CD4-positive, alpha-beta T cell treated with Interleukin-6 for 4 hours (primary cell): ENCODE measurements at places on chromosomes 12 and 14.

DNA sequence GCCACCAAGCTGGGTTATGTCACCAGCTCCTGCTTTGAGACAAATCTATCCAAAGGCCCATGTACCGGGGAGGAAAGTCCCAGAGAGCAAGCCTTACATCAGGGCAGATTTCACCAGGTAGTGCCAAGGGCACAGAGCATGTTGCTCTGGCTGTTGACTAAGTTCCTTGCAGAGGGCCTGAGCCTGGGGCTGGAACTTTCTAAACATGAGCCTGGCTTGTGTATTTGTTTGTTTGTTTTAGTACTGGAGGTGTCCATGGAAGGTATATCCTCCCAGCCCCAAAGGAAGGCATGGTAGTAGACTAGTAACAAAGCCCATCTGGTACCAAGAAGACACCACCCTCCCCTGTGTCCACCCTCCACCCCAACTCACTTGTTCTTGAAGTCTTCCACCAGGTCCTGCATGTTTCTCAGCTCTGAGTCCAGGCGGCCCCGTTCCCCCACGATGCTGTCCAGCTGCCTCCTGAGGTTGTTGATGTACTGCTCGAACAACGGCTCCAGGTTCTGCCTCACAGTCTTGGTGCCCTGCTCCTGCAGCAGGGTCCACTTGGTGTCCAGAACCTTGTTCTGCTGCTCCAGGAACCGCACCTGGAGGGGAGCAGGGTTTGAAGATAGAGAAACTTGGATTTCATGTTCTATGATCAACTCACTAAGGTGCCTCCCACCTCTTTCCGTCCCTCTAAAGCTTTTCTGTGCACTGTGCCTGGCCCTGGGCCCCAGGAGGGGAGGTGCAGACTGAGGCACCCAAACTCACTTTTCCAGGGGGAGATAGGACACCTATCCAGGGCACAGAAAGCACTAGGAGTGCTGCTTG is 1.4 kb downstream of the KRT5 start:
- no peak for DNase-seq

- no peak for DNase-seq
Observed at GRCh38 chr14:59377991-59378601, 87.1 kb downstream of the GPR135 start.

- DNase-seq = no peak
Observed at GRCh38 chr14:88002421-88003075, 2.4 kb upstream of the GPR65 start.

GRCh38 chr12:26264215-26264838 is 69.0 kb downstream of the SSPN start:
- DNase-seq = no peak

GRCh38 chr14:68137704-68138619 is 318.4 kb downstream of the RAD51B start:
- DNase-seq = peak; percentile 3

DNA sequence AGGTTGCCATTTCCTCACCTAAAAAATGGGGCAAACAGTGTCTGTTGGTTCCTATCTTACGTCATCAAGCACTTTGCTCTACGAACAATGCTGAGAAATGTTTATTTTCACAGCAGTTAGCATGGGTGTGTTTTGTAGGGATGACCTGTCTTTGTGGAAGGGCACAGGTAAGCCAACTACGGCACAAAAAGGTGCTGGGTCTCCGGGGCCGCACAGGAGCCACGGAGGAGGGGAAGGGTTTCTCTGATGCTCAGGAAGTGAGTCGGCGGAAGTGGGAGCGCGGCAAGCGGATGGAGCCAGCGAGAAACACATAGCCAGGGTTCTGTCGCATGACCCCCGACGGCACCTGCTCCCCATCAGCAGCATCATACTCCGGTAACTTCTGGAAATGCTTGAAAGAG is 65.6 kb upstream of the TCL1B start:
- DNase-seq = no peak

GRCh38 chr12:131943389-131943788 is 6.4 kb upstream of the EP400 start:
- DNase-seq = no peak

- DNase-seq = no peak
Observed at GRCh38 chr12:46159309-46159901, 109.4 kb downstream of the SLC38A1 start.

GRCh38 chr12:30197392-30198057 is 413.8 kb upstream of the TMTC1 start:
- no peak for DNase-seq

DNA sequence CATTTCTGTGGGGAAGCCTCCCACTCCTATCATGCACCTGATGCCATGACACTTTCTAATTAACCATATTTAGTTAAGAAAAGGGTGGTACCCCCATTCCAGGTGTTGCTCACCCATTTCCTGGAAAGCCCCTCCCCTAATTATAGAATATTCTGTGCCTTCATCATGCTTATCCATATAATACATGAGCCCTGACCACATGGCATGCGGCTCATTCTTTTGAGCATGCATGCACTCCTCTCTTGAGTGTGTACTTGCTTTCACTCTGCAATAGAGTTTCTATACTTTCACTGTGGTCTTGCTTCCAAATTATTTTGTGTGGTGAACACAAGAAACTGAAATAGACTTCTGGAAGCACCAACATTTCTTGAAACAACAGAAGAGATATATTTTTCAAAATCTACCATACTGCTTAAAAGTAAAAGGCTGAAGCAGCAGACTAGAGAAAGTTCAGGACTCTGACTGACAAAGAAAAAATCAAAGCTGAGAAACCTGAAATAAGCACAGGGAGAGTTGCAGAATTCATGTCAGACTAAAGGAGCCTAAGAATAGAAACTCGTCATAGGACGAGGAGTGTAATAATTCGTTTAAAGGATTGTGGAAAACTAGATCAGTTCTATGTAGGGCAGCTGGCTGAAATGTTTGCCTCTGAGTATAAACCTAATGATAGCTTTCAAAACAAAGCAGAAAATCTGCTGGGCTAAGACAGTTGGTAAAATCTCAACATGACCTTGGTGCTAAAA is 144.8 kb downstream of the KITLG start:
- DNase-seq = no peak

GRCh38 chr12:76573840-76574373 is 14.3 kb upstream of the OSBPL8 start:
- no peak for DNase-seq

DNA sequence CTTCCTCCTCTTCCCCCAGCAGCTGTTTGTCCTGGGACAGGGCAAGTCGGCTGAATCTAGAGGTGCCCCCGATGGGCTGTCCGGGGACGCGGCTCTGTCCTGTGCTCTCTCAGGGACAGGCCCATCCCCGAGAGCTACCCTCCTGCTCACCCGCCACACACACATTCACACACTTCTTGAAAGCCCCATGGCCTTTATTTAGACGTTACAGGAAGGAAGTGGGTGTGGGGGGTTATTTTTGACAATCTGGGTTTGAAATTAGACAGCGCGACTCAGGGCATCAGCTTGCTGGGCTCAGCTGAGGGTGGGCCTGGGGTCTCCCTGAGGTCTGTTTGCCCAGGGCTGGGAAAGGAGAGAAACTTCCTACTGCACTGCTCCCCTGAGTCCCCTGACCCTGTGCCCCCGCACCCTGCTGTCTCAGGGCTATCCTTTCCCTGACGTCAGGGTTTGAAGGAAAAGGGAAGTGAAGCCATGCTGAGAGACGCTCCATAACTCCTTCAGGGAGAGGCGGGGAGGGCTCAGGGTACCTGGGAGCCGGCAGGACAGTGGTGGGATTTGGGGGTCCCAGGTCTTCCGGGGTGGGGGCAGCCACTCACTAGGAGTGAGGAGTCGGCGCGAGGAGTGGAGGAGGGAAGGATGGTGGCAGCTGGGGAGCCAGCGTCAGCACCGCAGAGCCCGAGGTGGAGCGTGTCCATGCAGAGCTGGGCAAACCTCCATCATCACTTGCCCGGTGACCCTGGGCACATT is 8.1 kb downstream of the PTPN6 start:
- peak; percentile 77 for DNase-seq

- peak; percentile 89 for DNase-seq
Observed at GRCh38 chr14:74608959-74609611, 3.0 kb downstream of the LTBP2 start.

DNA sequence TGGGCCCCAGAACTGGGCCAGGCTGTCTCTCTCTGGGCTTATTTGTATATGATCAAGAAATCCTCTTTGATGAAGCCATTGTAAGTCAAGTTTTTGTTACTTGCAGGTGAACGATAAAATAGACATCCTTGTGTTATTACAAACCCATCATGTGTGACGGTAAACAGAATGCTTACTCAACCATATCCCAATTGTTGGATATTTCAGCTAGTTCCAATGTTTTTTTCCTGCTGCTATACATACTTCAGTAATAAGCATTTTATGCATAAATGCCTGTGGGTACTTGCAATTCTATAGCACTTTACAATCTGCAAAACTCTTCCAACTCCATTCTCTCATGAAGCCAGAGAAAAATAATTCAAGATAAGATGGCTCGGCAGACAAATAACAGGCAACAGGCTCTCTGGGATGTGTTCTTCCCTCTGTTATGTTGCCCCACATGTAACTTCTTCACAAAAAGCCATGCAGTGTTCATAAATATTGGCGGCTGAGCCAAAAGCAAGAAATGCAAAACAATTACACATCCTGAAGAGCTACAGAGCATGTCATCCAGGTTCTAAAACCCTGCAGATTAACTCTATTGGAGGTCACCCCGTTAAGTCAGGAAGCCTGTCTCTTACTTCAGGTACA is 69.5 kb downstream of the CLMN start:
- DNase-seq = no peak

GRCh38 chr14:22289570-22289969 is 299.5 kb downstream of the DAD1 start:
- no peak for DNase-seq

GRCh38 chr12:88418856-88419497 is 161.3 kb downstream of the KITLG start:
- DNase-seq = no peak

DNA sequence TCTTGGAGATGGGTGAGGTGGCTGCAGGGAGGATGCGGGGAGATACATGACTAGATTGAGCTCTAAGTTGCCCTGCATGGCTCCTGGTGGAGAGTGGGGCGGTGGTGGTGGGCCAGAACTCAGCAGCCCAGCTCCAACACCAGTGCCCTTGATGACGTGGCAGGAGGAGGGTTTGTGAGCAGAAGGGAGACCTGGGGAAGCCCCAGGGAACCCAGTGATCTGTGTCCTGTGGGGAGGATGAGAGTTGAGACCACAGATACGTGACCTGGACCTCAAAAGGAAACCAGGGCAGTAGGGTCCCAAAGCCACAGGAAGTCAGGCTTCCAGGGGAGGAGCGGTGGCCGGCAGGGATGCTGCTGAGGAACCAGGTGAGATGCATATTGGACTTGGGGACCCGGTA is 989.1 kb upstream of the TMEM132C start:
- DNase-seq = no peak

DNA sequence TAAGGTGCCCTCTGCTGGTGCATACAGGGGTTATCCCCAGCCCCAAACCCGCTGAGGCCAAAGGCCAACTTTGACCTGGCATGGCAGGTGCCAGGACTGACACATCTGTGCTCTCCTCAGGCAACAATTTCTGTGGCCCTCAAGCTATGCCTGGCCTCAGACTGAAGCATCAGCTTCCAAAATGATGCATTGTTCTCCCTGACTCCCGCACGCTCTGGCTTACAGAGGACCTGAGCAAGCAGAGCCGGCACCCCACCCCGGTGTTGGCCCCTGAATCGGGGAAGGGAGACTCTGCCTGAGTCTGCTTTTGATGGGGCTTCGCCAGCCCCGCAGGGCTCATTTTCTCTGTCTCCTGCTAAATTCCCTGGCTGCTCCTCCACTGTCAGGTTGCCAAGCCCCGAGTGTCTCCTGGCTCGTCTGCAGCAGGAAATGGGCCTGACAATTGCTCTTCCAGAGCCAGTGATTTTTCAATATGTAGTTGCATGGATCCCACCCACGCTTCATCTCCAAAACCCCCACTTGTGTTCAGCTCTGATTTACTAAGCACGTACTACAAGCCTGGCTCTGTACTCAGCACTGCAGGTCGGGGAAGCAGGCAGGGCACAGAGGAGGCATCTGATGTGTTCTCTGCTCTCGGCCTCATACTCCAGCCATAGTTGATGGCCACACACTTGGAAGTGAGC is 126.1 kb downstream of the SLC38A6 start:
- no peak for DNase-seq

DNA sequence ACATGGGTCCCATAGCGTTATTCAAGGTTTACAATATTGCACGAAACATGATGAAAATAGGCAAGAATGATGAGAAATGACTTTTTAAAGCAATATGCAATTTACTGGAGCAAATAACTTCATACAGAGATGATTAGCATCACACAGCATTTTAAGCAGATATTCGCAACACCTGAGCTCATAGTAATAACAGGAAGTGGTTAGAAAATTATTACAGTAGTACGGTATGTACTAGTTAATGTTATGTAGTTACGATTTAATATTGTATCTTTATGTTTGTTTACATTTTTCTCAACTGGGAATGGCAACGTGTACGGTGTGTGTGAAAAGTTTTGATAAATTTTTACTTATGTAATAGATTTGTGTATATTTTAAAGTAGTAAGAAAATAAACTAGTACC is 102.6 kb downstream of the OSBPL8 start:
- DNase-seq = no peak

- no peak for DNase-seq
Observed at GRCh38 chr12:111203446-111203845, 165.4 kb downstream of the PHETA1 start.

DNA sequence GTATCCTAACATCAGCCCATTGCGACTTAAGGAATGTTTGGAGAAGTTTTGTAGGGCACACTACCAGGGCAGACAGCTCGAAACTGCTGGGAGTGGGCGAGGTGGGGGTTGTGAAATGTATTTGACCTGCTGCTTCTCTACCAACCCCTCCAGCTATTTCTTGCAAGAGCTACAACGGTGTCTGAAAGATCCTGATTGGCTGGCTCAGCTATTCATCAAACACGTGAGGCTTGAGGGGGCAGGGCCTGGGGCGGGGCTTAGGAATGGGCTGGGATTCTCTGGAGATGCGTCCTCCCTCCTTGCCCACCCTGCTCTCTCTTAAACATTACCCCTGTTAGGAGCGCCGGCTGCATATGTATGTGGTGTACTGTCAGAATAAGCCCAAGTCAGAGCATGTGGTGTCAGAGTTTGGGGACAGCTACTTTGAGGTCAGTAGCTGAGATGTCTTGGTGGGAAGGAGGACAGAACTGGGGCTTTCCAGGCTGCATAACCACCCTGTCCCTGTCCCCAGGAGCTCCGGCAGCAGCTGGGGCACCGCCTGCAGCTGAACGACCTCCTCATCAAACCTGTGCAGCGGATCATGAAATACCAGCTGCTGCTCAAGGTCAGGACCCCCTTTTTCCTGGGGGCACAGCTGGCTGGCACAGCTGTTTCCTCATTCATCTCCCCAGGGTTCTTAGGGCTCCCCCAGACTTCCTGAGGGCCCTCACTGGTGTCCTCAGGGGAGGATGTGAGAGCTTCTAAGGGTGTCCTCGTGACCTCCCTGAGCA is 3.1 kb downstream of the ARHGEF25 start:
- DNase-seq = no peak

GRCh38 chr14:71328183-71328582 is 420.9 kb downstream of the PCNX1 start:
- DNase-seq = no peak

- DNase-seq = no peak
Observed at GRCh38 chr12:75705749-75706711, 194.6 kb upstream of the KRR1 start.
